ENCODE measurements at places on chromosomes 16 and 17.

- DNase-seq: peak; percentile 27
These were observed 147.4 kb downstream of the CYLD start for GRCh38 chr16:50889276-50889675.

- DNase-seq: peak; percentile 38
These were observed 7.2 kb downstream of the RAB11FIP4 start for GRCh38 chr17:31398381-31399311.

GRCh38 chr17:51261024-51261963 lies 948 bp downstream of the UTP18 start:
- peak; percentile 90 for DNase-seq

GRCh38 chr17:82767041-82767754 lies 15.3 kb downstream of the TBCD start:
- peak; percentile 87 for DNase-seq

- DNase-seq: no peak
These were observed 118.9 kb upstream of the PIRT start for GRCh38 chr17:10956821-10957220.
